Activated CD4-positive, alpha-beta T cell treated with anti-CD3 and anti-CD28 coated beads, Interleukin-2, amount 50 U/mL, for 1 hour (primary cell): ENCODE measurements at places on chromosomes 4 and X.

- DNase-seq = peak; percentile 31
Observed at GRCh38 chrX:76253432-76253831, 80.6 kb downstream of the PBDC1 start.

DNA sequence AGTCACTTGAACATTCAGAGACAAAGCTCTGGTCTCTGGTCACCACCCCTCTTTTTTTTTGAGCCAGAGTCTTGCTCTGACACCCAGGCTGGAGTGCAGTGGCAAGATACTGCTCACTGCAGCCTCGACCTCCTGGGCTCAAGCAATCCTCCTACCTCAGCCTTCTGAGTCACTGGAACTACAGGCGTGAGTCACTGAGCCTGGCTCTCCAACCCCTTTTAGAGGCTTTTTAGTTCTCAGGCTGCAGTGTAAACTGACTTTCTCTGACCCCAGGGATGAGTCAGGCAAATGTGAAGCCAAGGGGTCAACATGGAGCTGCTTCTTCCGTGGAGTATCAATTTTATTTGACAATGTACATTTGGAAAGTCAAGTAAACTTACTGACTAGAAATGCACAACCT lies 229.2 kb downstream of the PTTG2 start:
- no peak for DNase-seq

DNA sequence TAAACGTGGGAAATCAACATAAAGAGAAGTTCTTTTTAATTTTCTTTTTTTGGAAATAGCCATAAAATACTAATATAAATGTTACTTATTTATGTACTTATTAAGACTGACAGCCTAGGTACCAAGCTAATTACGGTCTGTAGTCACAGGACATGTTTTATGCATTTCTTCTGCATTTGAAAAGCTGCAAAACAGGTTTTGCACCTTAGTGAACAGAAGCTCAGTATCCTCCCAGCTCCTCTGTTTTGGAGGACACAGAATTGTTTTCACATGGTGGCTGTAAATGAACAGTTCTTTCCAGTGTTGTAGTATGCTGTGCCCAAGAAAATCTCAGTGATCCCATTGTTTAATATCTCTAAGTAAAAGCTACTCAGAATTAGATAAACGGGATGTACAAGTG lies 1788.0 kb upstream of the TENM3 start:
- DNase-seq = no peak

DNA sequence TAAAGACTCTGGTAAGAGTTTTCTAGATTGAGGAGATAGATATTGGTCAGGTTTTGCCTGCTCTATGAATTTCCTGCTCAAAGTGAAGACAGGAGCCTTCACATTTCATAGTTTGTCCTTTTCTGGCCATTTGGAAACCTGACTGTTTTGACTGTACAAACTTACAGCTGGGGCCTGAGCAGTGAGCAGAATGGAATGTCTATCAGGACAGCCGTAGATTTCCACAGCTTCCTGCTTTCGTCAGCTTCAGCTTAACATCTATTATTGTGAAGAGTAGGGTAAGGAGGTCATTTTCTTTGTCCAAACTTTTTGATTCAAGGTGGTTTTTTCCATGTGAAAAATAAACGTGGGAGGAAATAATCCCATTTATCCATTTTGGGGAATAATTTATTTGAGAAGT lies 124.3 kb upstream of the DIPK2B start:
- DNase-seq = no peak
